A549 (cell line): ENCODE measurements at places on chromosomes 13 and 19.

DNA sequence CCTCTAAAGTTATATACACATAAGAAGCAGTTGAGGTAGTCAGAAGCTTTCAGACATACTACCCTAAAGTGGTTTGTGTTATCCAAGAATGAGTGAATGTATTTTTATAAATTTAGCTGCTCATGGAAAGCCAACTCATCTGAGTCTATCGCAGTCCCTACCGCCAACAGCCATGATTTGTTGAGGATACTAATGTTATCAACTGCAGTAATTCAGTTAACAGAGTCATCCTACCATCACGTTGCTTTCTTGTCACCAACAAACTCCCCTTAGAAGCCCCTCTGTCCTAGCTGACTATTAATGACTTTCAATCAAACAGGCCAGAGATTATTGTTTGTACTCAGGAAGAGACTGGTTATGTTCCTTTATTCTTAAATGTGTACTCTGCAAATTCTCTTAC is 169.9 kb downstream of the DCT start:
- DNase-seq: no peak

DNA sequence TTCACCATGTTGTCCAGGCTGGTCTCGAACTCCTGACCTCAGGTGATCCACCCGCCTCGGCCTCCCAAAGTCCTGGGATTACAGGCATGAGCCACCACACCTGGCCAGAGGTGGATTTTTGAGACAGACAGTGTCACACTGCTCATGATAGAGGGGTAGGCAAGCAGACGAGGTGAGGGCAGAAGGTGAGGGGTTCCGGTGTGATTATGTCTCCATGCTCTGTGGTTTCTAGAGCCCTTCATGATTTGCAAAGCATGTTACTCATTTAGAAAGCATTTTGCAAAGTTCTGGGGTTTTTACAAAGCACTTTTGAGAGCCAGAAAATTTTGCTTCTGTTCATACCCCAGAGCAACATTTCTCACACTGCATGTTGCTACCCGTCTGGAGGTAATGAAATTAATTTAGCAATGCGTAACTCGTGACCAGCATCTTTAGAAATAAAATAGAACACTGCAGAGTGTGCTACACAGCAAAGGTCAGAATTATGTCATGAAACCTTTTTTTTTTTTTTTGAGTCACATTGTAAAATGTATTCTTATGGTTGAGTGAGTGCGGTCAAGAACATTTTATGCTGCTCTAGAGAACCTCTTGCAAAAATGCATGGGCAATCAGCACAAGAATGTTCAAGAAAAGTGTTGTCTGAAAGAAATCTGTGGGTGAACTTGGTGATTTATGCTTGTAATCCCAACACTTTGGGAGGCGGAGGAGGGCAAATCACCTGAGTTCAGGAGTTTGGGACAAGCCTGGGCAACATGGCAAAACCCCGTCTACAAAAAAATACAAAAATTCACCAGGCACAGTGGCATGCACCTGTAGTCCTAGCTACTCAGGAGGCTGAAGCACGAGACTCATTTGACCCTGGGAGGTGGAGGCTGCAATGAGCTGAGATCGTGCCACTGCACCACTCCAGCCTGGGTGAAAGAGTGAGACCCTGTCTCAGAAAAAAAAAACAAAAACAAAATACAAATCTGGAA is 58.0 kb downstream of the MAP4K1 start:
- DNase-seq: no peak

- DNase-seq: no peak
Measured at GRCh38 chr13:100089465-100090032, 656 bp downstream of the PCCA start.

DNA sequence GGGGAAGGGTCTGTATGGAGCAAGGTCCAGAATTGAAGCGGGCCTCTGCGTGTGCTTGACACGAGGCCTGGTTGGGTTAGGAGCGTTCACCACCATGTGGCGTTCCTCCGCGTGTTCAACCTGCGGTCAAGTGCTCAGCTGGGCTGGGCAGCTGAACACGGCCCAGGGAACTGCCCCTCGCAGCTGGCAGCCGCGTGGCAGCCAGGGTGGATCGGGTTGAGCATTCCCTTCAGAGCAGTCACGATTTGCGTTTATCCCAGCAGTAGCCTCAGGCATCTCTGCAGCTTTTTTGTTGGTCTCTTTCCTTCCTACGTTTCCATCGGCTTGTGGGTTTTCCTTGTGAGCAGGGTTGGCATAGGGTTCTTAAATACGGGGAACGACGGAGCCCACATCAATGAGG is 28.7 kb upstream of the F2RL3 start:
- no peak for DNase-seq

DNA sequence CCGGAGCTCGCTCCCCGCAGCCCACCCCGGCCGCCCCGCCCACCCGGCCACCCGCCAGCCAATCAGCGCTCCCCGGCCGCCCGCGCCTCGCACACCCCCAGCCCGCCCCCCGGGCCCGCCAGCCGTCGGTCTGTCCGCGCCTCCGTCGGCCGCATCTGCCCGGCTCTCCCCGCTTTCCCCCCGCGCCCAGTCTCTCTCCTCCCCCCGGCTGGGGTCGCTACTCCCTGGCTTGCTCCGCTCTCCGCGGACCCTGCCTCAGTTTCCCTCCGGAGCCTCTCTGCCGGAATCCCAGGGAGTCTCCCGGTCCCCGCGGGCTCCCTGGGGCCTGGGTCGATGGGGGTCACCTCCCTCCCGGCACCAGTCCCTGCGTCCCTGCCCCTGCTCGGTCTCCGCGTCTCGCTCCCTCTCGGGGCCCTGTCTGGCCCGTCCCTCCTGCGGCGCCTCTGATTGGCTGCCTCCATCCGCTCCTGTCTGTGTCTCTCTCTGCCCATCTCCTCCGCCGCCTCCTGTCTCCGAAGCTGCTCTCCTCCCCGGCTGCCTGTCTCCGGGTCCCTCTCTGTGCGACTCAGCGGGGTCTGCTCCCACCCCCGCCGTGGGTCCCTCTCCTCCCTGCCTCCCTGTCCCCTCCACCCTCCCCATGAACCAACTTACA is 484 bp downstream of the IL11 start:
- DNase-seq: peak; percentile 86

DNA sequence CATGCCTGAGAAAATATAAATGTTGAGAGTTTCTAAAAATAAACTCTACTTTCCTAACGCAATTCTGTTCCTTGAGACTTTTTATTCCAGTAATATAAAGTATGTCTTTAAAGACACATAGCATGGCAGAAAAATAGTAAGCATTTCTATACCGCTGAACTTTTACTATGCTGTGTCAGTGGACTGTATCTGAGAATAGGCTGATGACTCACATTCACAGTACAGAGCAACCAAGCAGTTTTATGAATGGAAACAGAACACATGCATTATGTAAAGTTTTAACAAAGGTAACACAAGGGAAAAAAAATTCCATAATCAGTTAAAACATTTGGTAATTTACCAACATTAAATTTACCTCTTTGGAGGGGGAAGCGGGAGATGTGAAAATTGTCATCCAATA is 38.4 kb downstream of the ZDHHC20 start:
- DNase-seq: no peak

GRCh38 chr19:38277969-38278680 is 13.8 kb downstream of the SPINT2 start:
- DNase-seq: no peak

GRCh38 chr13:77833331-77833863 is 85.2 kb downstream of the EDNRB start:
- no peak for DNase-seq

DNA sequence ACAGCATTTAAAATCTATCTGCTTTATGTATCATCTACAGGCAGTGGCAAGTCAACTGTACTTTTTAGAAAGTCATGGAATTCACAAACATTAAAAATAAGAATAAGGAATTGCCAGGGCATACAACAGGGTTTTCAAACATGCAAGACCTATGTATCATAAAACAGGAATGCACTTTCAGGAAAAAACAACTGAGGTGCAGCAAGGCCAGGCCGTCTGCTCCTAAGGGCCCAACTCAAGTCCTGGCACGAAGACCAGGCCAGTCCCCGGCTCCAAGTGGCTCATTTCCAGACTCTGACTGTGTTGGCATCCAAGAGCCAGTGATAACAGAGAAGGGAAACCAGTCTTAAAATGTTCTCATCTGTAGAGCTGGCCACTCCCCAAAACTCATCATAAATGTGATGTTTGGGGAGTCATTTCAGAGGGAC is 7.1 kb downstream of the RFX2 start:
- no peak for DNase-seq

GRCh38 chr13:78193846-78194245 is 275.2 kb upstream of the EDNRB start:
- no peak for DNase-seq

DNA sequence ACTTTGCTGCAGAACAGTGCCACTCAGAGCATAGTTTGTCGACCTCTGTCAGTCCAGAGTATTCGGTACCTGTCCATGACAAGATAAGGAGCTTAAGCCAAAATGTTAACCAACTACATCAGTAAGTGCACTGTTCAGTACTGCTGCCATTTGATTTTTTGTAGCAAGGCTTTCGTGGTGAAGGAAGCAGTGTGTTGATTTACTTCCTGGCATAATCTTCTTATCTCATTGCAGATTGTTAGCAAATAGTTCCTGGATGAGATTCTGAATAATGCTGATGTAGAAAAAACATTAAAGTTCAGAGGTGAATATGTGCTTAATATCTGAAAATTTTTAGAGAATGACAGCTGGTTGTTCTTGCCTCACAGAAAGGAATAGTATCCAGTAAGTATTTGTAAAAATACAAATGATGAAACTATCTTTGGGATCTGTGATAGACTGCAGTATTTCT is 85.7 kb downstream of the LRRC63 start:
- no peak for DNase-seq

DNA sequence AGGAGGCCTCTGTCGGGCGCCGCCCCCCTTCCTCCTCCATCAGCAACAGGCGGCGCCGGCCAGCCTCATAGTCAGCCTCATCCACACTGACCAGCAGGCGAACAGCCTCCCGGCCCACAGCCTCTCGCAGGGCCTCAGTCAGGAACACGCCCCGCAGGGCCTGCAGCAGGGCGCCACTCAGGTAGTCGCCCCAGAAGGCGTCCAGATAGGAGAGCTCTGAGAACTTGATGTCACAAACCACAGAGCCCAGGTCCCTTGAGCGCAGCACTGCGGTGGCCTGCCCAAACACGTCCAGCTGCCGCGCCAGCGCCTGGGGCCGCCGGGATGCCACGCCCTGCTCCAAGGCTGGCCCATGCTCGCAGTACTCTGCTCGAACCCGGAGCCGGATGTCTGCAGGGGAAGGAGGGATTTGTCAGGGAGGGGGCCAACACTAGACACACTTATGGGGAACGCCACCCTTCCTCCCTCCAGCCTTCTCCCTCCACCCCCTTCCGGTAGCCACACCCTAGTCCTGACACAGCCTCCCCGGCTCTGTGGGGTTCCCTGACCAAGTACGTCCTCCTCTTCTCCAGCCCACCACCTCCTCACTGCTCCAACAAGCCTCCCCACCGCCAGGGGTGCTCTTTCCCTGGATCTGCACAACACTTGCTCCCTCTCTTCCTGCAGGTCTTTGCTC is 17.9 kb downstream of the DEDD2 start:
- no peak for DNase-seq

DNA sequence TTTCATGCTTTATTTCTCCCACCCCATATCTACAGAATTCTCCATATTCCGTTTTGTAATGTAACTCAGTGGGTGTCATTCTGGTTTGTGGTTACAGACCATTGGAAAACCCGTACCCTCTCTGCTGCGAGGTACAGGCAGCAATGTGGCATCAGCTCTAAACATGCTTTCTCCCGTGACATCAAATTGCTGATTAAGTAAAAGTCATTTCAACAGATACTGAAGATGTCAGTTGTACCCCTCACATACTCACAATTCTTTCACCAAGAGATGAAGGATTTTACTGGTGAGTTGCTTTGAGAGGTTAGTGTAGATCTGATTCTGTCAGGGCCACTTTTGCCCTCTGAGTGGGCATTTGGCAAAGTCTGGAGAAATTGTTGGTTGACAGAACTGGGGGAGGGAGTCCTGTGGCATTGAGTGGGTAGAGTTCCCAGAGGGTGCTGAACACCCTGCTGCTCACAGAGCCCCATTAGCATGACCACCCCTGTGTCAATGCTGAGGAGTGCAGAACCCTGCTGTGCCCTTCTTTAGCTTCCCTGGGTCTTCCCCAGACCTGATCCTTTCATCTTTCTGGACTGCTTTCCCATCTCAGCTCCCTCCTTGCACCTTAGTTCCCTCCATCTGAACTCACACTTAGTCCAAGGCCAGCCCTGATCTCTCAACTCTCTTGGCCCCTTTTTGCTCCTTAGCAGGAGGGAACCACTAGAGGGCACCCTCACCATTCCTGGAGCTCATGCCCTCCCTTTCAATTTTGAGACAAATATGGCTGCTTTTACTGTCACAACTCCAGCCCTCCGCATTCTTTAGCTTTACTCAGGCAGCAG is 39.9 kb upstream of the CEACAM8 start:
- peak; percentile 71 for DNase-seq

GRCh38 chr13:42398533-42398932 is 126.6 kb downstream of the AKAP11 start:
- DNase-seq: no peak

- peak; percentile 4 for DNase-seq
Measured at GRCh38 chr13:102141625-102142472, 260.0 kb downstream of the FGF14 start.

GRCh38 chr19:1131718-1132551 is 28.1 kb downstream of the GPX4 start:
- DNase-seq: peak; percentile 64

DNA sequence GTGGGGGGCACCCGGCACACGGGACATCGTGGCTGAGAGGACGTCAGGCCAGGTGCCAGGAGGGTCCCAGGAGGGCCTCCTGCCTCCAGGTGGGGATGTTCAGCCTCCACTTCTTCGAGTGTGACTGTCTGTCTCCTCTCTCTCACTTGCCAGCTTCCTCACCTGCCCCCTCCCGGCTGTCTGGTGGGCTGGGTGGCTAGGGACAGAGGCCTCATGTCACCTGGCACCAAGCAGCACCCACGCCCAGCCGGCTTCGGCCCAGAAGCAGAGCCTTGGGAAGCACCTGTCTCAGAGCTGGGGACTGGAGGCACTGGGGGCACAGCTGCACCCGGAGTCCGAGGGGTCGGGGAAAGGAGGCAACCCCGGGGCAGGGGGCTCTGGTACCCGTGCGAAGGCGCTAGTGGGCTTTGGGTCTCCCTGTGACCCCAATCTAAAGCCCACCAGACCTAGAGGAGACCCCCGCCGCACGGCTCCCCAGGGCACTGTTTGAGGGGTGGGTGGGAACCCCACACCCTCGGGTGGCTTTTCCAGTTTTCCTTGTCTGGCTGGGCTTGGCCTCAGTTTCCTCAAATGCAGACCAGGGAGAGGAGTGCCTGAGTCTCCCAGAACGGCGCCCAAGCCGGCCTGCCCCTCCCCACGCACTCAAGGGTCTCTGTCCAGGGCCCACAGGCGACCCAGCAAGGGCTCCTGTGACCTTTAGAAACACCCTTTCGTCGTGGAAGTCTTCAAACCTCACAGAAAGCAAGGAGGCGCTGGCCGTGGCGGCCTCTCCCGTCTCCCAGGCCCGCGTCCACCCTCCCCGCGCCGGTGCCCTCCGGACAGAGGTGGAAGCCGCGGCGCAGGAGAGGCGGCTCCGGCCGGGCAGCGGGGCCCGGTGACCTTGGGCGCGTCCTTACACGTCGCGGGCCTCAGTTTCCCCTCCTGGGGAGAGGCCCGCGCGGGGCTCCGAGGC is 664 bp upstream of the HCN2 start:
- DNase-seq: no peak
